ENCODE measurements at places on chromosomes 3 and 15.
A peak's percentile ranks its signal among the peaks of the same experiment; 100 is the strongest.

DNA sequence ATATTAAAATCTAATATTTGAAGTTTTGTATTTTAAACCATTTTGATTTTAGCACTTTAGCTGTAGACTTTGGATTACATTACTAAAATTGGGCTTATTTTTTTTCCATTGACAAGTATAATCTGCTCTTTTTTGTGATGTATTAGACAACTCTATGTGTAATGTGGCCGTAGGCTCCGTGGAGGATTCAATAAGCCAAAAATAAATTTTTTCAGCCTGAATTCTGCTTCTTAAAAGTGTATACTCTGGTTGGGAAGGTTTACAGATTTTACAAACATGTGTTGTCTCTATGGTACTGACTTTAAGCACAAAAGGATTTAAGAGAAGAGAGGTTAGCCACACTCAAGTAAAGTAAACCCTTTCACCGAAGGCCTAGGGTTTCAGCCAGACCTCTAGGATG, 110.8 kb downstream of the PLCL2 start:
- H3K4me3 ChIP-seq: no peak overlapping the region
- H3K4me1 ChIP-seq: no peaks in the 10 kb centered on the region
- H3K36me3 ChIP-seq: no peaks in the 10 kb centered on the region
- no peak for DNase-seq

- no peaks in the 10 kb centered on the region for H3K4me1 ChIP-seq
- no peak overlapping the region for H3K27ac ChIP-seq
- no peaks in the 10 kb centered on the region for H3K36me3 ChIP-seq
- no peak for DNase-seq
- no peak overlapping the region for H3K4me3 ChIP-seq
- H3K27me3 ChIP-seq: no peaks in the 10 kb centered on the region
Measured at GRCh38 chr3:108122276-108122675, 31.4 kb upstream of the CD47 start.

DNA sequence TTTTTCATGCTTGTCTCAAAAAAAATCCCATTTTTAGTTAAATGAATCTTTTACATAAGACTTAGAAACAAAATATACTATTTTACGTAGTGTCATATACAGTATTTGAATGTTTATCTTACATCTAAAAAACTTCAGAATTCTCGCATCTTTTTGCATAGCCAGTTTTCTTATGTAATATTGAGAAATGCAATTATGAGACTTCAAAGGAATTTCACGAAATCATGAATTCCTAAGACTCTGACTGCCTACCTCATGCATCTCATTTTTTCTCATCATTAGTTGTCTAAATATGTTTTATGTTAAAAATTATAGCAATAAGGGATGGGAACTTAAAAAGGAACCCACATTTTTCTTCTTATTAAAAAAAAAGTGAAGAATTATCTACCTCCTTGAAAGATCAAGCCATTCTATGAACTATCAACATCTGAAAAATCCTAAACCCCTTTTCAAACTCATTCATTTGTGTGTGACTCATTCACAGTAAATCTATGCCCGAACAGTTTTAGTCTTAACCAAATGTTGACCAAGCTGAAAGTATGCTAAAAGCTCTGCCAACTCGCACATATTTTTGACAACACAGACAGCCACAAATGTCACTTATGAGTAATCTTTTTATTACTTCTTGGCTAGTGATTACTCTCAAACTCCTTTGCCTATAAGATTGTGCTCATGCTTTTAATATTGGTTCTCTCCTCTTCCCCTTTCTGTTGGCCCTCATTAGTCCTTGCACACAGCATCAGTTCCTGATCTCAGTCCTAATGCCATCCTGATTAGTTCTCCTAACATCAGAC, 115.9 kb downstream of the DCLK3 start:
- no peak for DNase-seq
- H3K36me3 ChIP-seq: no peaks in the 10 kb centered on the region
- no peaks in the 10 kb centered on the region for H3K4me1 ChIP-seq
- no peaks in the 10 kb centered on the region for H3K27me3 ChIP-seq

GRCh38 chr3:18649666-18650363, 224.7 kb upstream of the SATB1 start:
- no peaks in the 10 kb centered on the region for H3K27me3 ChIP-seq
- no peak overlapping the region for H3K4me3 ChIP-seq
- H3K4me1 ChIP-seq: no peaks in the 10 kb centered on the region
- no peaks in the 10 kb centered on the region for H3K36me3 ChIP-seq
- no peak for DNase-seq

DNA sequence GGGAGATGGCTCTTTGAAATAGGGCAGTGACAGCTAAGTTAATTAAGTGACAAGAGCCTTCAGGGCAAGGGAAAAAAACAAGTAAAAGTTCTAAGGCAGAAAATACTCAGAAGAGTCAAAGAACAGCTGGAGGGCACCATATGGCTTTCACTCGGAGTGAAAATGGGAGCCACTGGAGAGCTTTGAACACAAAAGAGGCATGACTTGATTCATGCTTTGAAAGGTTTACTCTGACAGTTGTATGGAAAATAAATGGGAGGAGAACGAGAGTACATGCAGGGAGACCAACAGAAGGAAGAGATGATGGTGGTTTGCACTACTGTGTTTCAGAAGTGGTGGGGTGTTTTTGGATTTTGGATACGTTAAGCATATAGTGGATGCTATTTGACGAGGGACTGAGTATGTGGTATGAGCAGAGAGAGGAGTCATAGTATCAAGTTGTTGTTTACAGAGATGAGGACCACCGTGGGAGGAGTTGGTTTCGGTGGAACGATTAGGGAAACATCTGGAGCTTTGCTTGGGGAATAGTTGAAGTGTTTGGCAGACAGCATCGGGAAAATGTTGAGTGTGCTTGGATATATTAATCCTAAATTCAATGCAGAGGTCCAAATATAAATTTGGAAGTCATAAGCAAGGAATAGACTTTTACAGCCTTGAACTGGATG, 411.5 kb downstream of the GABRG3 start:
- H3K4me1 ChIP-seq: no peaks in the 10 kb centered on the region
- no peak for DNase-seq
- no peaks in the 10 kb centered on the region for H3K27me3 ChIP-seq

DNA sequence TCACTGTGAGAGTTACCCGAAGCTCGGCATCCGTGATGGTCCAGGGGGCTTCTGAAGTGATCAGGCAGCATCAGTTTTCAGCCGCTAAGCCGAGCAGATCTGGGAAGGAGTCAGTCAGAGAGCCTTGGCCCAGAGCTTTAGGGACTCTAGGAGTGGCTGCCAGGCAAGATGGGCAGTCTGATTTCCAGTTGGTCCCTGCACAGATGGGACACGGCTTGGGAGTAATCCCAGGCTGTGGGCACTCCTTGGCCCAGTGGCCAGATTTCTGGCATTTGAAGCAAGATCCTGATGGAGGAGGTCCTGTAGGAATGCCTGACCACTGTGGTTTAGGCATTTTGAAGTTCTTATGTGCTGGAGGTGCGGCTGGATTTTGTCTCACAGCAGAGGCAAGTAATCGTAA, 10.5 kb upstream of the IP6K2 start:
- H3K36me3 ChIP-seq: no peaks in the 10 kb centered on the region
- no peaks in the 10 kb centered on the region for H3K27me3 ChIP-seq
- H3K4me3 ChIP-seq: no peak overlapping the region
- no peak overlapping the region for H3K27ac ChIP-seq
- no peak for DNase-seq

- peaks cover 8% of the 10 kb centered on the region for H3K4me1 ChIP-seq
- H3K36me3 ChIP-seq: no peaks in the 10 kb centered on the region
- no peaks in the 10 kb centered on the region for H3K27me3 ChIP-seq
- DNase-seq: no peak
- H3K27ac ChIP-seq: peak overlapping the region; percentile 7
Measured at GRCh38 chr3:194310060-194310835, 40.9 kb downstream of the CPN2 start.

DNA sequence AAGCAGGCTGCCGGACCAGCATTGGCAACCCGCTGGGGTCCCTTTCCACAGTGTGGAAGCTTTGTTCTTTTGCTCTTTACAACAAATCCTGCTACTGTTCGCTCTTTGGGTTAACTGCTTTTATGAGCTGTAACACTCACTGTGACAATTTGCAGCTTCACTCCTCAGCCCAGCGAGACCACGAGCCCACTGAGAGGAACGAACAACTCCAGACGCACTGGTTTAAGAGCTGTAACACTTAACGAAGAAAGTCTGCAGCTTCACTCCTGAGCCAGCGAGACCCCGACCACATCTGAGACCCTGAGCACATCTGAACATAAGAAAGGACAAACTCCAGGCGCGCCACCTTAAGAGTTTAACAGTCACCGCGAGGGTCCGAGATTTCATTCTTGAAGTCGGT, 10.7 kb upstream of the CCR4 start:
- no peak for DNase-seq
- no peaks in the 10 kb centered on the region for H3K36me3 ChIP-seq
- no peaks in the 10 kb centered on the region for H3K4me1 ChIP-seq
- no peaks in the 10 kb centered on the region for H3K27me3 ChIP-seq
- H3K27ac ChIP-seq: no peak overlapping the region

Measured in breast epithelium (tissue), 4 donors.